ENCODE measurements at places on chromosomes 7 and 10.
A peak's percentile ranks its signal among the peaks of the same experiment; 100 is the strongest.

- DNase-seq: no peak
Measured at GRCh38 chr7:80189638-80190037, 55.0 kb downstream of the GNAI1 start.

DNA sequence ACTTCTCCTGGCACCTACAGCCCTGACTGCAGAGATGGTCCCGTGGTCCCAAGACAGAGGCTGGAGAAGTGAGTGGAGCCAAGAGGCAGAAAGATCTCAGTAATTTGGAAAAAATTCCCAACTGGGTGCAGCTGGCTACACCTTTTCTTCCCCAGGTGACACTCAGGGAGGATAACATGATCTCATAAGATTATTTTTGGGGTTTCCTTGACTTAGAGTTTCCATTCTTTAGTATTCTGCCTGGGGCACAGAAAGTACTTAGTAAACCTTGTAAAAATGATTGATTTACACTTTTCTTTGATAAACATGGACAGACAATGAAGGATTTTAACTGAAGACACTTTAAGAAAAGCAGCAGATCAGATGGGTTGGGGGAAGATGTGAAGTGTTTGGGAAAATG is 38.6 kb downstream of the HECW1 start:
- DNase-seq: no peak

- DNase-seq: no peak
Measured at GRCh38 chr7:108004220-108005142, 1.5 kb upstream of the LAMB1 start.

DNA sequence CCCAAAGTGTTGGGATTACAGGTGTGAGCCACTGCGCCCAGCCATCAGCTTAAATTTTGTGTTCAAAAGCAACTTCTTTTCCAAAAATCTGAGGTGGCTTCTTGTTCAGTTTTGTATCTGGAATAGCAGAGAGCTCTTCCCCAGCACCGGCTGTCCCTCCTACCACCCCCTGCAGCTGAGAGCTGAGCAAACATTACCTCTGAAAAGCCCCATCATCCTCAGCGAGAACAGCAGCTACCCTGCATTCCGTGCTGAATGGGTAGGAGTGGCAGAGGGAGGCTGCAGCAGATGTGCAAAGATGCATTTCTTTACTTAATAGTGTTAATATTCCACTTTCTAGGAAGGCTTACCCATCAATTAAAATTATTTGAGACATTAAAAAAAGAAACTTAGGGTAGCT is 31.8 kb downstream of the CCM2 start:
- no peak for DNase-seq

DNA sequence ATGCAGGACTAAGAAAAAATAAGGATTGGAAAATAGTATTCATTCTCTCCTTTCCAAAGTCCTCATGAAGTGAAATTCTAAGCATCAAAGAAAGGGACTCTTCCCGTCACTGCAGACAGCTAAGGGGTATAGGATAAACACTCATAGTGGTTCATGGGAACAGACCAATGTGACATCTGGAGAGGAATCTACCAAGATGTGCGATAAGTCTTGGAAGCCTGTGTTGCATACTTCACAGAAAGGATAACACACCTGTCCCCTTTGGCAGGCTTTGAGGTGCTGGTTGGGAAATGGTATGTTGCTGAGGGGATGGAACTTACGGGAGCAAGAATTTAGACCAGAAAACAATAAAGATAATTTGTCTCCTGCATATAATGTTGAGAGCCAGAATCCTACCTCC is 248.1 kb downstream of the ARHGAP21 start:
- DNase-seq: no peak

- no peak for DNase-seq
Measured at GRCh38 chr10:30028738-30029030, 30.7 kb downstream of the JCAD start.

- DNase-seq: no peak
Measured at GRCh38 chr7:100491192-100491578, 7.5 kb downstream of the NYAP1 start.

- DNase-seq: no peak
Measured at GRCh38 chr7:51645255-51645654, 328.6 kb upstream of the COBL start.

- DNase-seq: peak; percentile 51
Measured at GRCh38 chr7:81469869-81470723, 299.8 kb downstream of the HGF start.

- DNase-seq: peak; percentile 9
Measured at GRCh38 chr7:128215739-128216138, 25.3 kb upstream of the LEP start.

DNA sequence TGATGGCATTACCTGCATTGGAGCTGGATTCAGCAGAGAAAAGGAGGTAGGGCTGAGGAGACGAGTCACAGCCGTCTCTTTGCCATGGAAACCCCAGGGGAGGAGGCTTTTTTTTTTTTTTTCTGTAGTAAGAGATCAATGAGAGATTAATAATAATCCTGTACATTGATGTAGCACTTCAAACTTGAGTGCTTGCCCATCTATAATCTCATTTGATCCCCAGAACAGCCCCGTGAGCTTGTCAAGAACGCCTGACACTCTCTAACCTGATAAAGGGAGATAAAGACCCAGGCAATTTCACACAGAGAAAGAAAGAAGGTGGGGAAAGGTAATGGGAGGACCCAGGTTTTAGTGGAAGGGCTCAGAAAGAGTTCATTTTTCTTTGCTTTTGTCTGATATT is 195.2 kb upstream of the FOXK1 start:
- DNase-seq: no peak

DNA sequence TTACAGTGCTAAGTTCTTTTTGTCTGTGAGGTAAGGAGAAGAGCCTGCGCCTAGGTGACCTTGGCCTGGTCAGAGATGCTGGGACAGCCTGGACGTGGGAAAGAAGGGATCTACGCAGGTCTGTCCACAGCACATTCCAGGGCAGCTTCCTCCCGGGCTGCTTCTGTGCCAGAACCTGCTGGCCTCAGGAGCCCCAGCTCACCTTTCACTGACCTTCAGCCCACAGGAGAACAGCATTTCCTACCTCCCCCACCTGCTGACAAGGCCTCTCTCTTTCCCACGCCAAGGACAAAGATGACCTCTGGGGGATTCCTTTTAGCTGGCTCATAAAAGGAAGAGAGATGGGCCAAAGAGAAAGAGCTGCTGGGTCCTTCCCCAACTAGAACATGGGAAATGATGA is 260.6 kb downstream of the KCNMA1 start:
- no peak for DNase-seq

DNA sequence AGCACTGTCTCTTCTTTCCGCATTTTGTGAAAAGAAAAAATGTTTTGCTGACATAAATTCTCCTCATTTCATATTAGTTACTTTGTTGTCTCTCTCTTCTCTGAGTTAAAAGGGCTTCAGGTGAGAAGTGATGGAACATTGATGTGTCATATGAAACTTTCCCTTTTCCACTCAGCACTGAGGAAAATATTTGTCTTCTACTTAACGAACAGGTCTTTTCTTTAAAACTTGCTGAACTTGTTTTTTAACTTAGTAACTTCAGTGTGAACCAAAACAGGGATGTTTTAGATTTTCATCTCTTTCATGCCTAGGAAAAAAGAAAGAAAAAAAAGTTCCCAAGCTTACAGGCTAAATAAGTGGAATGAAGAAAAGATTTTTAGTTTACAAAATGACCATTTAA is 19.0 kb upstream of the TSPAN12 start:
- no peak for DNase-seq

DNA sequence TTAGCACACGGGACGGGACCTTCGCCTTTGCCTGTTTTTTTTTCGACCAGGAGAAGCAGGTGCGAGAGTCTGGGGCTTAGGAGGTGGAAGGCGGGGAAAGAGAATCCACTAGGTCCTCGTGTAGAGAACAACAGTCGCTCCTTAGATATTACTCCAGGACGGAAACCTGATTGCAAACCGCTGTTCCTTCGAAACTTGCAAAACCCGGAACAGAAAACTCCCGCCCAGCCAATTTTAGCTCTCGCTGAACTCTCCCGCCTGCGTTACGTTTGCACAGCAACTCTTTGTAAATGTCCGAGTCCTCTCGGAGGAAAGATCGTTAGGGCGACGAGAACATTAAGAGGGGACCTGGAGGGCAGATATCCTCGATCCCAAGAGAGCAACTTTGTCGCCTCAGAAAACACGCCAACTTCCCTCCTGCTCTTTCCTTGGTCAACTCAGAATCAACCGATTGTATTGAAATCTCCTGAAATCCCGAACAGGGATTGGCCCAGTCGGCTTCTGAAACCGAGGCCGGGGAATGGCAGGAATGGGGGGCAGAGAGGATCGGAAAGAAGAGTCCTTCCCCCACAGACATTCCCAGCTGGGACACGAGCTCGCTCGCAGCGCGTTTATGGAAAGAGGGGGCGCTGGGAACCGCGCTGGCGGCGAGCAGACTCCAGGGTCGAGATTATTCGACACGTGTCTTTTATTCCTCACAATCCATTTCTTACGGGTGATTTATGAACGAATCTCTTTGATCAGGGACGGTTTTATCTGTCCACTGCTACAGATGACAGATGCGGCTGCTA is 9.9 kb downstream of the TWIST1 start:
- no peak for DNase-seq

DNA sequence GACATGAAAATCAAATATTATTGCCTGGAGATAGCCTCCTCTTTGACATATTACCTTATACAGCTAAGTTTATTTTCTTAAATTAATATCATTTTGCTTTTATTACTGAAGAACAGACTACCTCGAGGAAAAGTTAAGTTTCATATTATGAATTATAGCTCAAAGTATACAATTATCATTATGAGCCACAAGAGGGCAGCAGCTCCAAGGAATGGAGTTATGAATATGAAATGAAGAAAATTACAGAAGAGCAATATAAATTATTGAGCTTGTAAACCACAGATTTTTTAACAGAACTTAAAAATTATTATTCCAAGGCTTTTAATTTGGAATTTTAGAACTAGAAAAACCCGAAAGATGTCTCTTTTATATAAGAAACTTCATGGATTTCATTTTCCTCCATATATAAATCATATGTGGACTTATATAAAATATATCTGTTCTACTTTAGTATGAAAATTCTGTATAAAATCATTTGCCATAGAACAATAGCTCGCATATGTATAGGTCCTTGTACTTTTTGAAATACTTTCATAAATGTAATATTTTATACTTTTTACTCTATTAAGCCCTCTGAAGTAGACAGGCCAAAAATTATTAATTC is 40.1 kb downstream of the IQUB start:
- peak; percentile 23 for DNase-seq

DNA sequence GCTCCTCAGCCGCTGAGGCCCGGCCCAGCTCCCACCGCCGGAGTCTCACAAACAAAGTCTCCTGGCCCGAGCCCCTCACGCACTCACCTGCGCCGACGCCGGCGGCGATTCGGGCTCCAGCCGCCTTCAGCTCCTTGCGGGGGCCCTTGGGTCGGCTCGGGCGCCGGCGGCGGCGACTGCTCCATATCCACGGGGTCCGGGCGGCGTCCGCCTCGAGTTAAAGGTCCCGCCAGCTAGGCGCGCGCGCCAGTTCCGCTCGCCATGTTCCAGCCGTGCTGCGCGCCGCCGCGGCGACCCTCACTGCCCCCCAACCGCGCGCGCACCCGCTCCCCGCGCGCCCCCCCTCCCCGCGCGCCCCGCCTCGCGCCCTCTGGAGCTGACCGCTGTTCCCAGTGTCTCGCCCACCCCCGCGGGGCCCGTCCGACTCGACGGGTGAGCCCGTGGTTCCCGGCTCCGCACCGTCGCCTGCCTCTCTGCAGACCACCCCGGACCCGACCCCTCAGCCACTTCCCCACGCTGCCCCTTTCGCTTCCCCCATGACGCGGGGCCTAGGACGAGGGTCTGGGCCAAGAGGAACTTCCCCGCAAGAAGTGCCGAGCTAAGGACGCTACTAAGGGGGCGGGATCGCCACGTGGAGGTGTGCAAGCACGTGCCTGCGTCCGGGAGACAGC is 396.1 kb downstream of the ZNF33B start:
- DNase-seq: no peak

All from right lung (tissue), 10 donors.